ENCODE measurements at places on chromosomes 7 and 10. TPM values are rescaled to one million over a fixed set of nuclear protein-coding genes. Genes with fewer than 3 reads are reported as not detected.
A peak's percentile ranks its signal among the peaks of the same experiment; 100 is the strongest.

The UNCX gene
- total RNA-seq, result not detected

The GJD4 gene
- not detected for total RNA-seq

GRCh38 chr7:46756996-46757395, 824.9 kb downstream of the TNS3 start:
- no peak for DNase-seq

The TPK1 gene
- total RNA-seq, result 22.8 TPM

The ZNF425 gene
- total RNA-seq, result 0.87 TPM

- peak; percentile 54 for DNase-seq
Observed at GRCh38 chr7:130695840-130696239, 9.5 kb upstream of the TSGA13 start.

The GIMAP1 gene
- total RNA-seq, result not detected

DNA sequence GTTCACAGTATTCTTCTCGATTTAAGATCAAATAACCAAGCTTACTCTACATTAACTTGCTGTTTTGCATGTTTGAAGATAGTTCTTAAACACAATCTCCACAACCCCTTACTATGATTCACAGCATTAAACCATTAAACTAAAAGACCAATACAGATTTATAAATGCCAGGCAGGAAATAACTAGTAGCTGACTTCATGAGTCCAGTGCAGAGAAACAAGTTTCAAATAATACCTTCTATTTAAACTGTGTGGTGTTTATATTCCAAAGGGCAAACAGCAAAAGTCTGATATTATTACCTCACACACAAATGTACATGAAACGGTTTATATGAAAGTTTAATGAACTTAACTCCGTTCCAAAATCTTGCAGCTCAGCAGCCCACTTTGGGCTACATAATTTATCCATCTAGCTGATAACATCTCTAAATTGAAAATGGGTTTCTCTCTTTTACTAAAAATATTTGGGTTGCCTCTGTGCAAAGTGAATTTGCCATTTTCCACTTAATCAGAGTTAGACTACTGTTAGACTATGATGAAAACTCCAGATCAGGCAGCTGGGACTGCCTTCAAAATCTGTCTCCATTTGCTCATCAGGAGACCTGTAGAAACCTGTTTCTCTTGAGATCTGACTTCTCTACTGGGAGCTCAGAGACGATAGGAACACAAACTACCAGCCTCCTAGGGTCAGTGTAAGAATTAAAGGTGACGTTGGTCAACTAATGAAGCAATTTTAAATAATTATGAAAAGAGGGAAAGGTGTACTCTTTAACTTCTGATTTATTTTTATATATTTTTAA, 287.3 kb downstream of the FZD1 start:
- DNase-seq, result no peak

GRCh38 chr10:115849197-115849596, 423.8 kb downstream of the GFRA1 start:
- DNase-seq, result no peak

The GDF2 gene
- not detected for total RNA-seq

DNA sequence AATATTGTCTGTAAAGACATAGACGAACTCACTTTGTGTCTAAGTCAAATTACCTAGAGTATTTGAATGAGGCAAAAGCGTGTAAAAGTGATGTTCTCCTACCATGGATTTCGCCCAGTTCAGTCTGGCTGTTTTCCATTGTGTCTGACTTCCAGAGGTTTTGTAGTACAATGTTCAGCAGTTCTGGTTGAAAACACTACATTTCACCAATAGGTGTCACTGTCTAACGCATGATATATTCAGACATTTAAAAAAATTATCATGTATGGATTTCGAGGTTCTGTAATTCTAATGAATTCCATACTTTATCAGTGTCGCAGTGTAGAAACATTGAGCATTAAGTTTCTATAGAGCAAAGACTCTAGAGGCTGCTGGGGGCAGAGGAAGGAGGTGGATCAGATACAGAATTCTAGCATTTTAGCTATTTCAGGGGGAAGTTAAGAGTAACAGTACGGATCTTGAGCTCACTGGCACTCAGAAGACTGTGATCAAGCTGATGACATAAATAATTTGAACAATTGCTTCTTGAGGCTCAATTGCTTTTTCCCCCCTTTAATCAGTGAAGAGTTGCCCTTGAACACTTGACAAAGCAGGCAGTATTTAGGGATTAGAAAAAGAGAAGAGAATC, 196.9 kb upstream of the RHOBTB1 start:
- DNase-seq, result peak; percentile 56

The ANLN gene
- 84.9 TPM for total RNA-seq

- no peak for DNase-seq
Observed at GRCh38 chr10:49300140-49300974, 1.4 kb downstream of the C10orf71 start.

The DMBT1 gene
- total RNA-seq, result 0.02 TPM

The ANKRD1 gene
- 8.2 TPM for total RNA-seq

The EGR2 gene
- 0.32 TPM for total RNA-seq

DNA sequence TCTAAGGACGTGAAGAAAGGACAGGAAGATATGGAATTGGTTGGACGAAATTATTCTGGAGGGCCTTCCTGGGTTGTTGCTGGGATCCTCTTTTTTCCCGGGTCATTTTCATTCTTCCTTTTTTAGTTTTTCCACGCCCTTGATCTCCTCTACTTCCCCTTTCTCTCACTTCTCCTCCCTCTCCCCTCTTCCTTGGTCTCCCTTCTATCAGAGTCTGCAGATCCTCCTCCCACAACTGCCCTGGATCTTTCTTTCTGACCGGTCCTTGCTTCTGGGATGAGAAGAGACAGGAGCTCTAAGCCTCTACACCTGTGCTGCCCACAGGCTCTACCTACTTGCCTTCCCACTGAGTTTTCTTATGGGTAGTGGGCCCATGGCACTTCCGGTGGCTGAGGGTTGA, 103.7 kb upstream of the RELN start:
- no peak for DNase-seq

GRCh38 chr7:69883399-69883891, 285.2 kb downstream of the AUTS2 start:
- DNase-seq, result no peak

- DNase-seq, result no peak
Observed at GRCh38 chr10:5944389-5945189, 32.8 kb downstream of the IL15RA start.

DNA sequence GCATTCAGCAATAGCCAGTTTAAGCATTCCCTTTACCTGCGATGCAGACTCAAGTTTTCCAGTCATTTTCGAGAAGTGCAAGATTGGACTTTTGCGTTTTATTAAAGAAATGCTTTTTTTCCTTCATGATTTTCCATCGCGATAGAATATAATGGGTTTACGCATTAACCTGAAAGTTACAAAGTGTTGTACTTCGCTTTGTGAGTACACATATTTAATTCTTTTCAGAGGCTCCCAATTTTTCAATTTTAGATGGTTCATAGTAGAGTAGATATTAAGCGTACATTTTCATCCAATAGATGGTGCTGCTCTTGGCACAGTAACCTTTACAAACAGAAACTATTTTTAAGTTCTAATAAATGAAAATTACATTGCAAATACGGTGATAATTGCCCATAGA, 1.3 kb downstream of the PTPRZ1 start:
- no peak for DNase-seq

GRCh38 chr7:126570845-126571244, 681.9 kb downstream of the GRM8 start:
- DNase-seq, result no peak

The RBM17 gene
- 40.2 TPM for total RNA-seq

GRCh38 chr10:27625452-27626211, 120.0 kb downstream of the MKX start:
- DNase-seq, result no peak

- DNase-seq, result no peak
Observed at GRCh38 chr10:71426058-71426605, 29.4 kb downstream of the CDH23 start.

DNA sequence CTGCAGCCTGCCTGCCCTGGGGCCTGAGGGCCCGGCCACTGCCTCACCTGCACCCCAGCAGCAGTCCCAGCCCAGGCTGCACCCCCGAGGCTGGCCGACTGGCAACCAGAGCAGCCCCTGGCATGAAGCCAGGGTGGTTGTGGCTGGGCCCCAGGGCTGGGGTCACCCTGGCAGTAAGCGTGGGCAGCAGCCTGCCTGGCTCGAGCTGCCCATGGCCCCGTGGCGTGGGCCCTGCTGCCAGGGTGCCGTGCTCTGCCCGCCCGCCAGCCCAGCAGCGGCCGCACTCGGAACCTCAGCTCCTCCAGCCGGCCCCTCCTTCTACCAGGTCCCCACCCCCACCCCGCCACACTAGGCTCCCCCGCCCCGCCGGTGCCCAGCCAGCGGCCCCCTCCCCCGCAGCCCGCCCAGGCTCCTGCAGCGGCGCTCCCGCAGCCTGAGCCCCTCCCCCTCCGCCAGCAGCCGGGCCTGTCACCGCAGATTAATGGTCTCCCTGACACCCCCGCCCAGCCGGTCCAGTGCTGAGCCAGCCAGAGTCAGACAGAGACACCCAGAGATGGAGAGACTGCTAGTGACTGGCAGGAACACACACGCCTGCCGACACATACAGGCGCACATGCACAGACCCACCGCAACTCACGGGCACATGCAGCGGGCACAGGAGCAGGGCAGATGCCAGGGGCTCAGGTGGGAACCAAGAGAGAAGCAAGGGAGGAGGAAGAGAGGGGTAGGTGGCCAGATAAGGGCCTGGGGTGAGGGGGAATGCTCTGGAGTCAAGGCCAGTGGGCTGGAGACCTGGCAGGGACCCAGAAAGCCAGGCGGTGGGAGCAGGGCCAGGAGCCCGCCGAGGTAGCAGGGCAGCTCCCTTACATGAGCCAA, 22.4 kb downstream of the KCNH2 start:
- DNase-seq, result no peak

DNA sequence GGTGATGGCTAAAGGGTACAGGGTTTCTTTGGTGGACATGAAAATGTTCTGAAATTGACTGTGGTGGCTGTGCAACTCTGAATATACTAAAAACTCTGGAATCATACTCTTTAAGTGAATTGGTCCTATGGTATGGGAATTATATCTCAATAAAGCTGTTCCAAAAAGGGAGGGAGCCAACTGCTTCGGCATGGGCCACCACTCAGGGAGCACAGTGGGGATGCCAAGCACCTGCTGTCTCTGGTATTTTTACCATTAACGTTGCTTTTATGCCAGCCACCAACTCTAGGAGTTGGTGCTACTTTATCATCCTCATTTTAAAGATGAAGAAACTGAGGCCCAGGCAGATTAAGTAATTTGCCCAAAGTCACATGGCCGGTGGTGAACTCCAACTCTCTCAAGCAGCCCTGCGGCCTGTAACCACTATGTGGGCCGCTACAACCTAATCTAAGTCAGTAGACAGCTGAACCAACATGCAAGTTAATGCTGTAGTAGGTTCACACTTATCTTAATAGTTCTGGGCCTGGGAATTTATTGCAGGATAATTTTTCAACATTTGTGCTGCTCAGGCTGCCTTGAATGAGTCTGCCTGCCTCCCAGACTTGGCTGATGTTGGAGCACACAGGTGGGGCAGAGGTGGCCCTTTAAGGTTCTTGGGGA, 20.8 kb downstream of the SH3PXD2A start:
- DNase-seq, result no peak

DNA sequence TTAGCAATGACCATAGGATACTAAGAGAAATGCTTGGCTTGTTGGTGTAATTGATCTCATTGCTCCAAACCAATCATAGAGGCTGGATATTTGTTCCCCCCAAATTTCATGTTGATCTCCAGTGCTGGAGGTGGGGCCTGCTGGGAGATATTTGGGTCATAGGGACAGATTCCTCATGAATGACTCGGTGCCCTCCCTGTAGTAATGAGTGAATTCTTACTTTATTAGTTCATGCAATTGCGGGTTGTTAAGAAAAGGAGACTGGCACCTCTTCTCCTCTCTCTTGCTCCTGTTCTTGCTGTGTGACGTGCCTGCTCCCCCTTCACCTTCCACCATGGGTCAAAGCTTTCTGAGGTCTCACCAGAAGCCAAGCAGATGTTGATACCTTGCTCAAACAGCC, 630.1 kb downstream of the CALN1 start:
- DNase-seq, result no peak

GRCh38 chr7:107152011-107152410, 16.8 kb upstream of the HBP1 start:
- no peak for DNase-seq

The GPR15LG gene
- total RNA-seq, result not detected

- DNase-seq, result no peak
Observed at GRCh38 chr10:92264249-92264648, 26.6 kb downstream of the CPEB3 start.

The BTRC gene
- 12.2 TPM for total RNA-seq

GRCh38 chr10:19629567-19629966, 186.7 kb upstream of the PLXDC2 start:
- DNase-seq, result peak; percentile 3

- DNase-seq, result no peak
Observed at GRCh38 chr7:85222522-85222921, 35.7 kb upstream of the SEMA3D start.

The SP4 gene
- total RNA-seq, result 10.1 TPM

- no peak for DNase-seq
Observed at GRCh38 chr10:26374426-26374825, 63.7 kb upstream of the APBB1IP start.

The ASB10 gene
- total RNA-seq, result not detected

- DNase-seq, result no peak
Observed at GRCh38 chr7:68733219-68734153, 864.8 kb upstream of the AUTS2 start.

DNA sequence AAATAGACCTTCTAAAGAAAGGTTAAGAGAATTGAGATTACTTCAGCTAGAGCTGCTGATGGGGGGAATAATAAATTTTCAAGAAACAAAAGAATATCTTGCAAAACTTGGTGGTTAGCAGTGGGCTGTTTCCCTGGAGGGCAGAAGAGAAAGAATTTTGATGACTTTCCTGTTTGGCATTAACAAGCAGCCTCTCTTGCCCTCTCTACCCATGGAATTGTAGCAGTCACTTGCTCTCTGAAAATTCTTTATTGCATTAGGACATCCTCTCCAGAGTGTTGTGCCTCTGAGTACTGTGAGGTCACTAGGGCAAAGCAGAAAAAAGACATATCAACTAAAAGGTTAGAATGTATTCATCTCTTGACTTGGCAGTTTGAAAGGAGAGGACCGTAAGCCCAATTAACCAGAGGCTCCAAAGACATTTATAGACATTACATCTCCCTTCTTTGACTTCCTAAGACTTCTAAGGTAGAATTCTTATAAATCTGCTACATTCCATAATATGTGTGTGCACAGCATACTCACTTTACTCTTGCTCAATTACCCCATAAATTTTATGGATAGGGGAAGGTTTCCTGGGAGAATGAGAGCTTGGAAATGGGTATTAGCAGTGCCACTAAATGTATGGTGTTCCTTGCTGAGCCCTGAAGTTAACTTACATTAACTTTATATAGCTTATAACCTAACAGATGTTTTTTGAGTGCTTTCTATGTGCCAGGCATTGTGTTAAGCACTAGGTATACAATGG, 215.3 kb downstream of the KIF20B start:
- DNase-seq, result no peak

- DNase-seq, result no peak
Observed at GRCh38 chr10:66795866-66796265, 130.0 kb upstream of the LRRTM3 start.

GRCh38 chr7:12074889-12075288, 136.2 kb upstream of the TMEM106B start:
- no peak for DNase-seq

- peak; percentile 96 for DNase-seq
Observed at GRCh38 chr7:22726907-22727713, at the start of gene IL6. Gene IL6 (plus strand): TSS chr7:22727200. CDS start chr7:22727263, 63 bp downstream.

- DNase-seq, result no peak
Observed at GRCh38 chr7:147279514-147279913, 1162.9 kb downstream of the CNTNAP2 start.

Measured in NCI-H460 (cell line).